SK-N-SH (cell line): ENCODE measurements at places on chromosomes 12 and 14. TPM values are rescaled to one million over a fixed set of nuclear protein-coding genes. Genes with fewer than 3 reads are reported as not detected.

GRCh38 chr12:82434392-82434911 lies 76.1 kb downstream of the METTL25 start:
- H3K4me3 ChIP-seq, result no peak overlapping the region
- no peak for DNase-seq
- no peak overlapping the region for H3K27ac ChIP-seq
- no peaks in the 10 kb centered on the region for H3K36me3 ChIP-seq
- H3K27me3 ChIP-seq, result no peaks in the 10 kb centered on the region
- no peaks in the 10 kb centered on the region for H3K4me1 ChIP-seq

- H3K4me1 ChIP-seq, result peaks cover 24% of the 10 kb centered on the region
- no peaks in the 10 kb centered on the region for H3K27me3 ChIP-seq
- peak overlapping the region; percentile 70 for H3K4me3 ChIP-seq
- H3K36me3 ChIP-seq, result peaks cover 7% of the 10 kb centered on the region; the same call in 1 of the 2 replicates
Measured at GRCh38 chr12:121802485-121802842, 1.3 kb upstream of the SETD1B start.

DNA sequence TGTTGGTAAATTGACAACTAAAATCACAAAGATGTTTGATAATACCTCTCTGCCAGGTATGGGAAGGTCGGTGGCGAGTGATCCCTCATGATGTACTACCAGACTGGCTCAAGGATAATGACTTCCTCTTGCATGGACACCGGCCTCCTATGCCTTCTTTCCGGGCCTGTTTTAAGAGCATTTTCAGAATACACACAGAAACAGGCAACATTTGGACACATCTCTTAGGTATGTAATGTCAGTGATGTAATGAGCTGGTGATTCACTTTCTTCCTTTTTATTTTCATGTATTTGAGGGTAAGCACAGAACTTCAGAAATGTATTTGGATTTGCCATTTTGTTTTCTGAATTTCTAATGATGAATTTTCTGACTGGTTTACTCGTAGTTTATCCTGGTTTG lies 42.6 kb upstream of the LRTM2 start:
- peak overlapping the region; percentile 76 for H3K27ac ChIP-seq
- peaks cover 7% of the 10 kb centered on the region for H3K36me3 ChIP-seq
- DNase-seq, result no peak
- H3K4me3 ChIP-seq, result 0 out of 2 replicates have a peak overlapping the region, but pooled peaks have one; percentile 8
- H3K27me3 ChIP-seq, result no peaks in the 10 kb centered on the region

GRCh38 chr14:49405291-49405690 lies 180.9 kb downstream of the RPS29 start:
- DNase-seq, result no peak
- H3K4me3 ChIP-seq, result no peak overlapping the region
- no peak overlapping the region for H3K27ac ChIP-seq
- H3K36me3 ChIP-seq, result no peaks in the 10 kb centered on the region
- no peaks in the 10 kb centered on the region for H3K27me3 ChIP-seq
- H3K4me1 ChIP-seq, result no peaks in the 10 kb centered on the region; the same call in none of the 2 replicates

DNA sequence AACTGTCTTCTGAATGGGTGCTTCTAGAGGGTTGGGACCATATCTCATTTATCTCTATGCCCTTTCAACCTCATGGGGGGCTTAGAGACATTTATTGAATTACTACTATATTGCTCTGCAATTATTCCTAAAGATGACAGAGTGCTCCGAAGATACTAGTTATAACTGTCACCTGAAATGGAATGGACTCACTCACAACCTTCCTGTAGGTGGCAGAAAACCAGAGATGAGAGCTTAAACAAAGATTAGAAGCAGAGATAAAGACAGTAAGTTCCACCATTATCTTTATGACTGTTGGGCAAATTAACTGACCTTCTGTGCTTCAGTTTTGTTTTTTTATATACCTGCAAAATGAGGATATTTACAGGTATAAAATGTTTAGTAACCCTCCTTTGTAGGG lies 31.5 kb upstream of the GTF2A1 start:
- H3K4me3 ChIP-seq, result no peak overlapping the region
- no peaks in the 10 kb centered on the region for H3K4me1 ChIP-seq
- DNase-seq, result no peak
- no peak overlapping the region for H3K27ac ChIP-seq

LPAR5 gene
- 0.03 and 0.05 TPM in 2 replicates for polyA plus RNA-seq

DNA sequence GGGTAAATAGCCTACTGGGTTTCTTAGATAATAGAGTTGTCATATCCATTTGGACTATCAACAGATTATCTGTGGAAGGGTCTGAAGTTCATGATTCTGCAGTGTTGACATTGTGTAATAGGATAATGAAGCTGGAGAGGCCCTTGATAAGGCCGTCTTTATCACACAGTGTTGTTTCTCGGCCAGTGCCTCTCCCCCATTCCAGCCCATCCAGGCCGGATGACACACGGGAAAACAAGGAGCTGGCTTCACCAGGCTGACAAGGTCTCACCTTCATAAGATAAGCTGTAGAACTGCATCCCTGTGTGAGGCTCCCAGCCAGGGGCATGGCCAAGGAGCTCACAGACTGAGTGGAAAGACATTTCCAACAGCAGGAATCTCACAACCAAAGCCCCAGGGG lies 8.7 kb upstream of the EML1 start:
- no peak overlapping the region for H3K4me3 ChIP-seq
- H3K27me3 ChIP-seq, result no peaks in the 10 kb centered on the region
- H3K27ac ChIP-seq, result no peak overlapping the region
- no peak for DNase-seq
- no peaks in the 10 kb centered on the region for H3K36me3 ChIP-seq

GRCh38 chr12:94763462-94763861 lies 113.1 kb upstream of the TMCC3 start:
- H3K4me3 ChIP-seq, result no peak overlapping the region
- H3K36me3 ChIP-seq, result no peaks in the 10 kb centered on the region
- H3K27me3 ChIP-seq, result no peaks in the 10 kb centered on the region
- H3K27ac ChIP-seq, result no peak overlapping the region
- no peak for DNase-seq

CCDC38 gene
- polyA plus RNA-seq, result not detected in 2 replicates

- H3K27me3 ChIP-seq, result no peaks in the 10 kb centered on the region
- peaks cover 3% of the 10 kb centered on the region for H3K4me1 ChIP-seq
- no peak for DNase-seq
- no peak overlapping the region for H3K4me3 ChIP-seq
- H3K27ac ChIP-seq, result no peak overlapping the region
- H3K36me3 ChIP-seq, result peaks cover 11% of the 10 kb centered on the region
Measured at GRCh38 chr14:31578792-31579501, 17.7 kb downstream of the NUBPL start.

DNA sequence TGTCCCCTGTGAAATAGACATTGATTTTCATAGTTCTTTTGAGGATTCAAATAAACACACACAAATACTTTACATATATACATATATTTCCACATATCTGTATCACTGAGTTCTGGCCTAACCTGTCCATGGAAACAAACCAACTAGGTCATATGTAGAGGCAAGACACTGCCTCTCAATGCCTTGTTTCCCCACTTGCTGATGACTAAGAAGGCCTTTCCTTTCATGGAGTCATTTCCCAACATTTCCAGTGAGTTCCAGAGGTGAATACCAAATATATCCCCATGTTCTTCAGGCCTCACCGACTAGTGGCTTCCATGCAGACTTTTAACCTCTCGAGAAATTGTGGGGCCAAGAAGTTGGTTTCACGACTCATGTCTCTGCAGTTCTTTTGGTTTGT lies 120.8 kb downstream of the DNAI7 start:
- DNase-seq, result no peak
- no peaks in the 10 kb centered on the region for H3K36me3 ChIP-seq
- no peaks in the 10 kb centered on the region for H3K4me1 ChIP-seq

- DNase-seq, result no peak
- H3K27me3 ChIP-seq, result peaks cover 51% of the 10 kb centered on the region; the same call in 1 of the 2 replicates
- no peak overlapping the region for H3K4me3 ChIP-seq
- no peaks in the 10 kb centered on the region for H3K36me3 ChIP-seq
Measured at GRCh38 chr14:56694609-56695008, 115.0 kb downstream of the TMEM260 start.

DNA sequence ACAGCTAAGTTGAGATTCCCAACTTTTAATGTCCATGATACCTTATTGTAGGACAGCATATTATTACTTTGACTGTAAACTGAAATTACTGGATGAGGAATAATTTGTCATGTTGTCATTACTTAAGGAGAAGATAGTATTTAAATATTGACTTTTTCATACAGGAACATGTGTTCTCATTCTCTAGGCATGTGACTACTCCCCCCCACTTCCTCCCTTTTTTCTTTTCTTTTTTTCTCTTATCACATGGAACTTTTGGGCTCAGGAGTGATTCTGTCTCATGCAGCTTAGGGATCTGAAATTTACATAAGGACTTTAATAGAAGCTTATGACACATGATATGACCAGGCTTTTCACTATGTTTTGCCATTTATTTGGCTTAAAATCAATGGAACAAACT lies 127.7 kb upstream of the SLCO1C1 start:
- H3K27me3 ChIP-seq, result no peaks in the 10 kb centered on the region
- no peak for DNase-seq
- H3K36me3 ChIP-seq, result peaks cover 3% of the 10 kb centered on the region
- no peak overlapping the region; the same call in 1 of the 2 replicates for H3K27ac ChIP-seq

- H3K4me3 ChIP-seq, result peak overlapping the region; percentile 23; the same call in 1 of the 2 replicates
- H3K36me3 ChIP-seq, result peaks cover 13% of the 10 kb centered on the region
- no peaks in the 10 kb centered on the region for H3K27me3 ChIP-seq
- H3K4me1 ChIP-seq, result peaks cover 55% of the 10 kb centered on the region; the same call in 1 of the 2 replicates
- peak overlapping the region; percentile 90 for H3K27ac ChIP-seq
- peak; percentile 38 for DNase-seq
Measured at GRCh38 chr14:54676812-54677708, 110.1 kb downstream of the SAMD4A start.

- no peaks in the 10 kb centered on the region for H3K27me3 ChIP-seq
- no peak for DNase-seq
- H3K36me3 ChIP-seq, result no peaks in the 10 kb centered on the region
- H3K27ac ChIP-seq, result no peak overlapping the region
Measured at GRCh38 chr12:61513499-61513898, 746.7 kb upstream of the USP15 start.

DNA sequence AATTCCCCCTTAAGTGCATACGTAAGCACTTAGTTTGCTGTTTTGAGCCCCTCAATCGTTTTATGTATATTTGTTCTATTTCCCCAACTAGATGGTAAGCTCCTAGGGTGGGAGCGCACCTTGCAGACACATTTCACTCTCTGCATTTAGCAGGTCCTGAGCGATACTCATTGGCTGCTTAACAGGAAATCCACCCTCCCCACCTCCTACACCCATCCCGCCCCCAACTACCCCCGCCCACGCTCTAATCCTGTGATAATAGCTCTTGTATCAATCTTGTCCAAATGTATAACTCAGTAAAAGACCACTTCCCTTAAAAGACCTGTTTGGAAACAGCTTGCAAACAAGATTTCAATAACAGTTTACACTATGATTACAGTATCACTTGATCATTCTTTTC lies 8.1 kb downstream of the LPAR5 start:
- H3K27ac ChIP-seq, result no peak overlapping the region
- DNase-seq, result no peak
- no peak overlapping the region for H3K4me3 ChIP-seq
- H3K27me3 ChIP-seq, result no peaks in the 10 kb centered on the region
